ENCODE measurements at places on chromosomes 4 and X.
A peak's percentile ranks its signal among the peaks of the same experiment; 100 is the strongest.

DNA sequence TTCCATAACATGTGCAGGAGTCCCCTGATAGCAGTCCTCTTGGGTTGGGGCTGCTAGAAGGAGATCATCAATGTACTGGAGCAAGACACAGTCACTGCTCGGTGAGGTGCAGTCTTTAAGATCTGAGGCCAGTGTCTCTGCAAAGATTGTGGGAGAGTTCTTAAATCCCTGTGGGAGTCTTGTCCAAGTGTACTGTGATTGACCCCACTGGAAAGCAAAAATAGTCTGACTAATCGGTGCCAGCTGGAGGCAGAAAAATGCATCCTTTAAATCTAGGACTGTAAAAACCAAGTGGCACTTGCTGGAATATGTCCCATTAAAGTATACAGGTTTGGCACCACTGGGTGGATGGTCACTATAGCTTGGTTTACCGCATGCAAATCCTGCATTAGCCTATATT lies 31.1 kb downstream of the SULT1E1 start:
- H3K4me3 ChIP-seq = no peak overlapping the region
- peaks cover 35% of the 10 kb centered on the region for H3K4me1 ChIP-seq

GRCh38 chr4:6468376-6468775 lies 4.0 kb downstream of the PPP2R2C start:
- no peaks in the 10 kb centered on the region for H3K36me3 ChIP-seq
- H3K27me3 ChIP-seq = peaks cover 8% of the 10 kb centered on the region

GRCh38 chr4:106208481-106209460 lies 107.2 kb downstream of the TBCK start:
- DNase-seq = no peak
- no peak overlapping the region for H3K4me3 ChIP-seq
- no peaks in the 10 kb centered on the region for H3K36me3 ChIP-seq
- H3K27ac ChIP-seq = no peak overlapping the region
- no peaks in the 10 kb centered on the region for H3K4me1 ChIP-seq

DNA sequence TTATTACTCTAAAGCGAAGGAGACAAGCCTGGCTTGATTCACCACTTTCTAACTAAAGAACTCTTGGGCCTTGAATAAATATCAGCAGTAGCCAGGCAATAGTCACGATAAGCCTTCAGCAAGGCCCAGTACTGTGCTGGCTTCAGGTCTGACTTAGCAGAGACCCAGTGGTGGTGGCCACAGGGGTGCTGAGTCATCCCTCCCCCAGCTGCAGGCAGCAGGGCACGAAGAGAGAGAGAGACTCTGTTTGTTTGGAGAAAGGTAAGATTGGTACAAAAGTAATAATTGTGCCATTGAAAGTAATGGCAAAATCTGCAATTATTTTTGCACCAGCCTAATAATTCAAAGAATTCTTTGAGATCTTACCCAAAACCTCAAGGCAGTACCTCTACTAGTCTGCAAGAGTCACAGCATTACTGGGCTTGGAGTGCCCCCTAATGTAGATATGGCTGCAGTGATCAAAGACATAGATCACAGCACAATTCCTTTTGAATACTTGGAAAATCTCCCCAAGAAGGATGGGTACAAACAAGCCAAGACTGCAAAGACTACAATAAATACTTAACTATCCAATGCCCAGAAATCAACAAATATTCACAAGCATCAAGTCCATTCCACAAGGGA lies 159.5 kb upstream of the USP38 start:
- H3K4me1 ChIP-seq = no peaks in the 10 kb centered on the region
- no peaks in the 10 kb centered on the region for H3K27me3 ChIP-seq
- no peak overlapping the region for H3K4me3 ChIP-seq
- no peak for DNase-seq
- no peak overlapping the region for H3K27ac ChIP-seq

- H3K4me3 ChIP-seq = no peak overlapping the region
- no peak overlapping the region for H3K27ac ChIP-seq
- H3K27me3 ChIP-seq = peaks cover 4% of the 10 kb centered on the region
These were observed 11.2 kb upstream of the RNF175 start for GRCh38 chr4:153771046-153771445.

GRCh38 chrX:781224-782204 lies 150.9 kb downstream of the SHOX start:
- no peak overlapping the region for H3K4me3 ChIP-seq
- no peak overlapping the region for H3K27ac ChIP-seq
- DNase-seq = no peak
- H3K27me3 ChIP-seq = no peaks in the 10 kb centered on the region
- no peaks in the 10 kb centered on the region for H3K4me1 ChIP-seq

DNA sequence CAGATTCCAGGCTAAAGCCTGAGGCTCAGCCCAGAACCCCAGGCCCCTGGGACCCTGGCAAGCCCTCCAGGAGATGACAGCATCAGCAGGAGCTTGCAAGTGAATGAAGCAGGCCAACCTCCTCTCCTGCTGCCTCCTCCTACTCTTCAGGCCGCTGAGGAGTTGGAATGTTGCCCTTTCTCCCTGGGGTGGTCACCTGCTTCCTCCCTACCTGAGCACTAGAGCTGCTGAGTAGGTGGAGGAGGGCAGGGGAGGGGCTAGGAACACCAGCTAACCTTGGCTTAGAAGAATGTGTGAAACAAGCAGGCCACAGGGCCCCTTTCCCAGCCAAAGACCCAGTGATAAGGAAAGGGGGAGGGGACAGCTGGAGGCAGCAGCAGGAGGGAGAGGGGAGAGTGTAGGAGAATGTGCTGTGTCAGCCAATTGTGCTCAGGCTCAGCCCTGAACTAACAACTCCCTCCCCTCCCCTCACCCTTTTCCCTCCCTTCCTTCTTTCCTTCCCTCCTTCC lies 58.0 kb downstream of the PJA1 start:
- H3K36me3 ChIP-seq = no peaks in the 10 kb centered on the region
- H3K4me1 ChIP-seq = no peaks in the 10 kb centered on the region
- no peaks in the 10 kb centered on the region for H3K27me3 ChIP-seq
- H3K27ac ChIP-seq = no peak overlapping the region

DNA sequence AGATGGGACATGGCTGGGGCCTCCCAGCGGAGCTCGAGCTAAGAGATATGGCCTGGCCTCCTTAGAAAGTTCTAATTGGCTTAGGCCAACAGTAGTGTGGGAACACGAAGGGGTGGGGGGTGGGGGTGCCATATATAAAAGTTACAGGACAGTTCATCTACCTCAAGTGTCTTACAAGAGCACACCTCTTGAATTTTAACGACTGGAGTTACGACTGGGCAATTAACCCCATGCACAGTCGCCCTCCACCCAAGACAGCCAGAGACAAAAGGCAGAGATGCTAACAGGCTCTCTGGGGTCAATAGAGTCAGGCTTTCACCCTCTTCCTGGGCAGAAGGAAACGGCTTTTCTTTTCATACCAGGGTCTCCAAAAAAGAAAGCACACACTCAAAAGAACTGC lies 302.2 kb downstream of the BCOR start:
- DNase-seq = no peak
- no peak overlapping the region for H3K4me3 ChIP-seq
- no peak overlapping the region for H3K27ac ChIP-seq
- no peaks in the 10 kb centered on the region for H3K27me3 ChIP-seq
- H3K4me1 ChIP-seq = no peaks in the 10 kb centered on the region
- no peaks in the 10 kb centered on the region for H3K36me3 ChIP-seq

GRCh38 chr4:182105416-182105815 lies 137.8 kb upstream of the TENM3 start:
- DNase-seq = no peak
- no peaks in the 10 kb centered on the region for H3K36me3 ChIP-seq
- no peak overlapping the region for H3K4me3 ChIP-seq
- no peaks in the 10 kb centered on the region for H3K4me1 ChIP-seq

DNA sequence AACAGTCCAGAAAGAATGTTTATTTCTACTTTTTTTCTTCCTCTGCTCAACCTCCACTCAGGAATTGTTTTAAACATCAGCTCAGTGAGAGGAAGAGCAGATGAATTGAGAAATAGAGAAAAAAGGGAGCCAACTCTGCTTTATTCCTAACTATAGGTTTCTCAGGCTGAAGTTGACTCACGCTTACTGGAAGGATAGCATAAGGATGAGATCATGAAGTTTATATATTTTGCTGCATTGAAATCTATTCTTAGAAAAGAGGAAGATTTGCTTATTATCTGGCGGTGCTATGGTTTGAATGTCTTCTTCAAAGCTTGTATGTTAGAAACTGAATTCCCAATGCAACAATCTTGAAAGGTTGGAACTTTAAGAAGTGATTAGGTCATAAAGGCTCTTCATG lies 1673.4 kb upstream of the PCDH7 start:
- no peaks in the 10 kb centered on the region for H3K36me3 ChIP-seq
- no peaks in the 10 kb centered on the region for H3K4me1 ChIP-seq
- DNase-seq = no peak
- H3K4me3 ChIP-seq = no peak overlapping the region
- no peak overlapping the region for H3K27ac ChIP-seq
- no peaks in the 10 kb centered on the region for H3K27me3 ChIP-seq

DNA sequence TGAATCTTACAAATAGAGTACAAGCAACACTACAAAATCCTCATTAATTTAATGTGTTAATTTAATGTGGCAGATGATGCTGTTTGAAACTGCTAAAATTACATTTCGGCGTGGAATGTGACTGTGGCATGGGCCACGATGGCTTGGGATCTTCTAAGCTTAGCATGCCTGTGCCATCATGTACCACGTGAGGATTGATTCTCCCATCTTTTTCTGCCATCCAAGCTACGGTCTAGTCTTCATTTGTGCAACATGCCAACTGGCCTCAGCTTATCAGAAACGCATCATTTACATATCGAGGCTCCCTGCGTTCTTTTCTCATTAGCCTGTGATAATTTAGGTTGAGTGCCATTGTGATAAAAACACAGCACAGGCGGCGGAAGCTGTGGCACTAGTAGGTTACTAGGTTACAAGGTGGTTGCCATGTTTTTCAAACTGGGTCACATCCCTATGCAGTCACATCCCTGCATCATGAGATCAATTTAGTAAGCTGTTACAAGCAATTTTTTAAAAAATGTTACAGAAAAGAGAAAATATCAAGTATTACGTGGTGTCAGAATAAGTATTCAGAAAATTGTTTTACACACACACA lies 189.9 kb upstream of the RBPJ start:
- no peak overlapping the region for H3K27ac ChIP-seq
- DNase-seq = peak; percentile 34
- no peaks in the 10 kb centered on the region for H3K27me3 ChIP-seq
- H3K36me3 ChIP-seq = no peaks in the 10 kb centered on the region

- peaks cover 34% of the 10 kb centered on the region for H3K36me3 ChIP-seq
- H3K27ac ChIP-seq = no peak overlapping the region
- no peak for DNase-seq
- no peaks in the 10 kb centered on the region for H3K27me3 ChIP-seq
- H3K4me1 ChIP-seq = peaks cover 5% of the 10 kb centered on the region
These were observed 6.5 kb downstream of the TIFA start for GRCh38 chr4:112279025-112279881.

DNA sequence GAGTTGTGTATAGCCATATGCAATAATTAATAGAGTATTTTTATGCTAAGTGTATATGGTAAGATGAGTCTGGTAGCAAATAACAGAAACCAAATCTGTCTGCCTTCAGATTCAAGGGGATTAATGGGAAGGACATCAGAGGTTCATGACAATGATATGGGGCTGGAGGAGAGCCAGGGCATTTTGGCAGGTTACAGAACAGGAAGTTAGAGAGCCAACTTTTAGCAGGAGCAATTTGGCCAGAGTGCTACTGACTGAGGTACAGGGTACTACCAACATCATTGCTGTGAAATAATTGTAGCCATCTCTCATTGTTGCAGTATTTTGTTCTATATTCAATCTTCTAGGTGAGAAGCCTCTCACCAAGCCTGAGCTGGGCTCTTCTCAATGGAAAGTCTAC lies 210.9 kb upstream of the FAM47A start:
- no peak overlapping the region for H3K27ac ChIP-seq
- no peak overlapping the region for H3K4me3 ChIP-seq
- DNase-seq = no peak
- H3K27me3 ChIP-seq = no peaks in the 10 kb centered on the region
- H3K36me3 ChIP-seq = no peaks in the 10 kb centered on the region

GRCh38 chr4:157558016-157558415 lies 337.5 kb downstream of the GRIA2 start:
- no peaks in the 10 kb centered on the region for H3K36me3 ChIP-seq
- no peak overlapping the region for H3K27ac ChIP-seq
- no peaks in the 10 kb centered on the region for H3K4me1 ChIP-seq
- DNase-seq = no peak
- no peak overlapping the region for H3K4me3 ChIP-seq

GRCh38 chr4:77795326-77795725 lies 23.8 kb downstream of the CNOT6L start:
- no peak overlapping the region for H3K4me3 ChIP-seq
- H3K36me3 ChIP-seq = no peaks in the 10 kb centered on the region
- no peak overlapping the region for H3K27ac ChIP-seq
- no peaks in the 10 kb centered on the region for H3K27me3 ChIP-seq

DNA sequence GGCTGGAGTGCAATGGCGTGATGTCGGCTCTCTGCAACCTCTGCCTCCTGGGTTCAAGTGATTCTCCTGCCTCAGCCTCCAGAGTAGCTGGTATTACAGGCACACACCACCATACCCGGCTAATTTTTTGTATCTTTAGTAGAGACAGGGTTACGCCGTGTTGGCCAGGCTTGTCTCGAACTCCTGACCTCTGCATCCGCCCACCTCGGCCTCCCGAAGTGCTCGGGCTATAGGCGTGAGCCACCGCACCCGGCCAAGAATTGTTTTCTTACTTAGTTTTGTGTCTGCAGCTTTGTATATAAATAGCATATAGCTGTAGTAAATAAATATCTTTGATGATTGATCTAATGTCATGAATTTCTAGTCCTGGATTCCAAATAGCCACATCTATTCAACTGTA lies 81.1 kb downstream of the IL1RAPL1 start:
- H3K4me1 ChIP-seq = no peaks in the 10 kb centered on the region
- no peak overlapping the region for H3K4me3 ChIP-seq

DNA sequence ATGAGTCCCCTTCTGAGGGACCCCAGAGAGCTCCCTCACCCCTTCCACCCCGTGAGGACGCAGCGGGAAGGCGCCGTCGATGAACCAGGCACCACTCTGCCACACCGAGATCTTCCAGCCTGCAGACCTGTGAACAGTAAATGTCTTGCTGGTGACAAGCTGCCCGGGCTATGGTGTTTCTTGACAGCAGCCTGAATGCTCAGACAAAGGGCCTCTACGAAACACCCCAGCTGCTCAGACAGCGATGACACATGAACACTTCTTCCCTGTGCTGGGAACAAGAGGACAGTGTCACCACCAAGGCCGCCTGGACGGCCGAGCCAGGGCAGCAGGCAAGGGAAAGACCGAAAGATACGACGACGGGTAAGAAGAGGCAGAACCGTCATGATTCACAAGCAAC lies 30.6 kb upstream of the GTPBP6 start:
- H3K4me3 ChIP-seq = no peak overlapping the region
- H3K27ac ChIP-seq = no peak overlapping the region
- no peak for DNase-seq
- H3K4me1 ChIP-seq = no peaks in the 10 kb centered on the region
- no peaks in the 10 kb centered on the region for H3K36me3 ChIP-seq
- H3K27me3 ChIP-seq = no peaks in the 10 kb centered on the region

GRCh38 chr4:84366161-84366560 lies 132.9 kb downstream of the NKX6-1 start:
- no peak for DNase-seq
- no peaks in the 10 kb centered on the region for H3K36me3 ChIP-seq
- no peak overlapping the region for H3K27ac ChIP-seq
- no peaks in the 10 kb centered on the region for H3K27me3 ChIP-seq
- H3K4me3 ChIP-seq = no peak overlapping the region

All from stomach (tissue), 19 donors.